ENCODE measurements at places on chromosomes 7 and 10.
A peak's percentile ranks its signal among the peaks of the same experiment; 100 is the strongest.

GRCh38 chr7:153590136-153590535, 462.1 kb upstream of the DPP6 start:
- DNase-seq, result no peak

DNA sequence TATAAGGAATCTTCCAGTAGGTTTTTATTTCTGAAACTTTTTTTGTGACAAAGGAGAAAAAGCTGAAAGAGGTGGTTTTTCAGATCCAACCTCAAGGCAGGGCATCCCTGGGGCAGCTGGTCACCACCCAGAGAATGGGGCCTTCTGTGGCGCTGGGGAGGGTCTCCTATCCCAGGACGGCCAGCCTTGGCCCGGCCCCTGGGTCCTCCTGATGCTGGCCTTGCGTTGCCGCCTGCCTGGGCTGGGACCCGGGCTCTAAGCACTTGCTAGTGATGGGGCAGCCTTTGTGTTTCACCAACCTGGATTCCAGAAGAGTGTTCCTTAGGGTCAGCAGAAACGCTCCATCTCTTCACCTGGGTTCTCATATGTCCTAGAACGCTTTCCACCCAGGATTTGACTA, 16.3 kb downstream of the SHH start:
- DNase-seq, result no peak

DNA sequence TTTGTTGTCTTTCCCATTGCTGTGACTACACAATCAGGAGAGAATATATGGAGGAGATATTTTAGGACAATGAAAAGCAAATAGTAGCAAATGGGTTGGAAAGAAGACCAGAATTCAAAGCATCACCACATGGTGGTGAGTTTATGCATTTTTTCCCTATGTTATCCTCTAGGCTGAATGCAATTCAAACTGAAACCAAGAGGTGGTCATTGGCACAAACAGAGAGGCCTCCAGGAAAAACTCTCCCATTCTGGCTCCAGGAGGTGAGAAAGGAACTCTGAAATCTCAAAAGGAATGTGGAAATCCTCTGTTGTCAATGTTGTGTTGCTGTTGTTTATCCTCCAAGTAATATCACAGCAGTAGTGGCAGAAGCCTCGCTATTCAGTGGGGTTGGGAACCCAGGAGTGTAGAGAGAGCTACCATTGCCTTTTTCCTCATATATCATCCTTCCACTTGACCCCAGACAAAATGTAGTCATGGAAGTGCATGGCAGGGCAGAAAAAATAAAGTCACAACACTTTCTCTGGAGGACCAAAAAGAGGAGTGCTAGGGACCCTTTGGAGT, 819.1 kb downstream of the GRID1 start:
- no peak for DNase-seq

DNA sequence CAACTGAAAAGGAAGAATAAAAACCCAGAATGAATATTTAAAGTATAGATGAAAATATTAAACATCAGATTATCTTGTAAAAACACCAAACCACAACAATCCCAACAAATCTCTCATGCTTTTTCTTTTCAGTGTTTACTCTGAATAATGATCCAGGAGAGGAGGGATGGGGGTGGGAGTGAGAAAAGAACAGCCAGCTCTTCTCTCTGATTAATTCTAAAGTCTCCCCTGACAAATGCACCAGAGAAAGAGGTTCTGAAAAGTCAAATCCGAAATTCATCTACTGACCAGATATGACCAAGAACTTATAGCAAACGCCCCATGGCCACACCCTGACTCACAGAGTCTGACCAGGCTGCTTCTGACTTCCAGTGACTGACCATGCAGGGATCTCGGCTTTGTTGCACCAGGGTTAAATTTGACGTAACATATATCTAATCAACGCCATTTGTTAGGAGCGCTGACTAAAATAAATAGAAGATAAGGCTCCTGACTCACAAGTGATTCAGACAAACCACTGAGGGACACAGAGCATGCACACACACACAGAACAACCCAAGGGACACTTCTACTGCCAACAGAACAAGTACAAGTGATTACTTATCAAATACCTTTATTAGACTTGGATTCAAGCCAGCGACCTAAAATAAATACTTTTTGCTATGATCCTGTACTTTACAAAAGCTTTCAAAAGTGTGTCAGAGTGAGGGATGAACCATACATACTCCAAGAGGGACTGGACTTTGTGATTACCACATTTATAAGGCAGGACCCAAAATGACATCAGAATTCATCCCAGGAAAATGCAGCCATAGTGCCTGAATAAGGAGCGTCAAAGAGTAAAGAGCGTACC, 9.3 kb upstream of the SPOCK2 start:
- no peak for DNase-seq

- DNase-seq, result peak; percentile 95
Measured at GRCh38 chr7:74479961-74480829, 26.5 kb downstream of the GTF2IRD1 start.

- DNase-seq, result no peak
Measured at GRCh38 chr7:39379416-39379815, 186.8 kb upstream of the YAE1 start.

DNA sequence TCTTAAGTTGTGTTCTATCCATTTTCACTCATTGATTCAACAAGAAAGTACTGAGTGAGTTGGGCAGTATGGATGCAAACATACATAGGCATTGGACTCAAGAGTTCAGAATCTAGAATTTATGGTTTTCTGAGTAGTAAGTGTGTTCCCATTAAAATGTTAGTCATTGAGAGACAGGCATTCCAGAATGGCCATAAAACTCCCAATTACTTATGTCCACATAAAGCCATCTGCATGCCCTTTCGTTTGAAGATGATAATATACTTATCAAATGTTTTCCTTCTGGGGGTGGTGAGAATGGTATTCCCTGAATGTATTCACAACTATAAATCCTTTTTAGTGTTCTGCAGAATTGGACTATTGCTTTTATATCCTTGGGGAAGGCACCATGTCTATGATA, 131.6 kb downstream of the CD36 start:
- DNase-seq, result no peak

- DNase-seq, result no peak
Measured at GRCh38 chr7:92973293-92973731, 136.9 kb upstream of the CDK6 start.

DNA sequence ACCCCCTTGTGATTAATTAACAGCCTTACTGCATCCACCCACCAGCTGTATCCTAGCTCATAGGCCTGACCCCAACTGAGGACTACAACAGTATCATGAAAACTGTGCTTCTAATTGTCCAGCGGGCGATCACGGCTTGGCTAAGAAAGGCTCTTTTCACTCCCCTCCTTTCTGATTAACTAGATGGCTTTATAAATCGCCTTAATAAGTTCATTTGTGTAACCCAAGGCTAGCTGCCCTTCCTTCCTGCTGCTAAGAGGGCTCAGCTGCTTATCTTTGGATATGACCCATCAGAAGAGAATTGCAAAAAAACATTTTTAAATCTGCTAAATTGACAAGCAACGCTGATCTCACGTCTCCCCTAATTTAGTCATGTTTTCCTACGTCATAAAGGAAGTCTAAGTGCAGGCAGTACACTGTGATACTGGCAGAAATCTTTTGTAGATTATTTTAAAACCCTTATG, 163.0 kb upstream of the LAMB4 start:
- DNase-seq, result peak; percentile 38

- no peak for DNase-seq
Measured at GRCh38 chr7:80097756-80098155, 36.9 kb upstream of the GNAI1 start.

- no peak for DNase-seq
Measured at GRCh38 chr7:117666031-117666430, 186.2 kb downstream of the CFTR start.

DNA sequence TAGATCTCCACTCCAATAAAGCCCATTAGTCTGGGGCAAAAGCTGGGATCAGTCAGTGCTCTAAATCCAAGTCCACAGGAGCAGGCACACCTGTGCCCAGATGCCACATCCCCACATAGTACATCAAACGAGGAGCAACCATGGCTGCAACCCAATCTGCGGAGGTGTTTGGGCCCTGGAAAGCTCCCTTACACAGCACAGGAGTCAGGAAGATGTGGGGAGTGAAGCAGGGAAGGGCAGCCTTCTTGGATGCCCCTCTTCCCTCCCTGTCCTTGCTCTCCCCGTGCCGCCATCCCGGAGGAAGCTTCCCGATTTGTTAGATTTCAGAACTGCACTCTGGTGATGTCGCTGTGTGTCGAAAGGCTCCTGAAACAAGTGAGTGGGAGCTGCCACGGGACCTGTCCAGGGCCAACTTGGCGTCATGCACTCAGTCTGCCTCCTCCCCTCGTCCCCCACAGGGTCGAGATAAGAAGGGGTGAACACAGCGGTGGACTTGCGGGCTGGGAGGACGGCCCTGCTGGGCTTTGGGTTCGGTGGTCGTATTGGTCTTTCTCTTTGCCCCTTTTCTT, 230.6 kb upstream of the GRB10 start:
- DNase-seq, result no peak

- DNase-seq, result no peak
Measured at GRCh38 chr10:87974769-87975168, 111.3 kb downstream of the PTEN start.

- no peak for DNase-seq
Measured at GRCh38 chr10:43846187-43846680, 197.6 kb upstream of the ZNF32 start.

DNA sequence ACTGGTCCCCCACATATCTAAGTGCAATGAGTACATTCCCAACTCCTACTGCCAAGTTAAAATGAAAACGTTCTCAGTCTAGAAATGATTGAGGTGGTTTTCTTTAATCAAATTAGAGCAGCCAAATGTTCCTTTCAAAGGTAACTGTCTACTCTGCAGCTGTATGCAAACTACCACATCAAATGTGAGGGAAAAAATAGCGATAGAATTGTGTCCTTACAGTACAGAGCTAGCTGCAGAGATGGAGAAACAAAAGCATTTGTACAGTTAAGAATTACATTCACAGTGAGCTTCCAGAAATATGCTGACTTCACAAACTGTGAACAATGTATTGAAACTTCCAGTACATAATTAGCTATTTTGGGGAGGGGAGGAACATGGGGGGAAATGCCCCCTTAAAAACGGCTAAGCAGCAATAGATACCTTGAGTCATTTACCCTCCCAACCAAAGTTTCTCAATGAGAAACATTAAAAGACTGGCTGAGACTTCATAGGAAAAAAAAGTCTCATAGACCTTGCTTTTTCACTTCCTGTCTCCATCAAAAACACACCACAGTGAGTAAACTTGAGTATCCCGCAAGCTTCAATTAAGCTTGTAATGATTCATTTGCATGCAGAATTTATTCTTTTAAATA, 22.9 kb downstream of the CDK6 start:
- DNase-seq, result no peak

- DNase-seq, result no peak
Measured at GRCh38 chr7:117587931-117588330, 108.1 kb downstream of the CFTR start.

- DNase-seq, result no peak
Measured at GRCh38 chr7:55369427-55370400, 4.6 kb downstream of the LANCL2 start.

DNA sequence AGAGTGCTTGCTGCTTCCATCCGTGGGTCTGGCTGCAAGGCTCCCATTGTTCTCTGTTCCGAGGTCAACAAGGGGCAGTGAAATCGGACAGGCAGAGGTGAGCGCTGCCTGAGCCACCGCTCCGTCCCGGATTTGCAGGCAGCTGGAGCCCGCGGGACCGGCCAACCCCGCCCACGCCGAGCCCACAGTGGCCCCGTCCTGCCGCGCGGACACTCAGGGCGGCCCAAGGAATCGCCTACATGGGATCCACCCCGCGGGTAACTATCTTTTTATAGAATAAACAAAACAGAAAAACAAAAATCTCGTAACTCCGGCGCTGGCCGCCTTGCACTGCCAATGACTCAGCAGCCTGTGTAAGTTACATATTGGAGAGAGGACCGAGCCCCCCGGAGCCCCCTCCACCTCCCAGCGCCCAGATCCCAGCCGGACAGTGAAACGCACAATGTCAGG, 1.9 kb downstream of the BNIP3 start:
- DNase-seq, result no peak

DNA sequence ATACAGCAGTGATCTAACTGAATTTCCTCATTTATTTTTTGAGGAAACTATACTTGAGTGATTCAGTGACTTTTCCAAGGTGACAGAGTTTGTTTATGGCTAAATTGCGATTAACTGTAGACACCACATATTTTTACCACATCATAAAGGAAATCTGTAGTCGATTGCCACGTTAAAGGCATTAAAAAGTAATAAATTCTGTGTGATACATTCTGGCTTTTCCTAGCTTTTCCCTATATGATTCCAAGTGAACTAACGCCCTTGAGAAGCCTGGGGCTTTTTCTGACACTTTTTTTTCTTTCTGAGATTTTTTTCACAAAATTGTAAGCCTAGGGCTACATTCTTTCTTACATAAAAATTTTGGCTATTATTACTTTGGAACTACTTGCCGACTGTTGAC, 266.9 kb downstream of the BICC1 start:
- DNase-seq, result no peak

DNA sequence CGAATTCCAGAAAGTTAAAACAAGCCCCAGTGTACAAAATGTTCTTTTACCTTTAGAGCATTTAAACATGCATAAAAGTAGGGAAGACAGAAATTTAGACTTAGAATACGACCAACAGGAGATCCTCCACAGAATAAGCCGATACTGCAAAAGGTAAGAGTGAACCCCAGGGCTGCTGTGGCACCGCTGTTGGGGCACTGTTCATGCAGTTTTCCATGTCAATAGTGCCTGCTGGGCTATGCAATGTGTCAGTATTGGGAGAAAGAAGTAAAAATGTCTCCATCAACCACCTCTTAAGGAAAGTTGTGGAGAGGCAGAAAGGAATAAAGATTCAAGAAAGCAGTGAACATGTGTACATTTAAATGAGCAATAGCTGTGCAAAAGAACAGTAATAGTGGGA, 326.5 kb upstream of the SEMA3C start:
- no peak for DNase-seq

- no peak for DNase-seq
Measured at GRCh38 chr7:155843426-155844018, 31.3 kb upstream of the SHH start.

DNA sequence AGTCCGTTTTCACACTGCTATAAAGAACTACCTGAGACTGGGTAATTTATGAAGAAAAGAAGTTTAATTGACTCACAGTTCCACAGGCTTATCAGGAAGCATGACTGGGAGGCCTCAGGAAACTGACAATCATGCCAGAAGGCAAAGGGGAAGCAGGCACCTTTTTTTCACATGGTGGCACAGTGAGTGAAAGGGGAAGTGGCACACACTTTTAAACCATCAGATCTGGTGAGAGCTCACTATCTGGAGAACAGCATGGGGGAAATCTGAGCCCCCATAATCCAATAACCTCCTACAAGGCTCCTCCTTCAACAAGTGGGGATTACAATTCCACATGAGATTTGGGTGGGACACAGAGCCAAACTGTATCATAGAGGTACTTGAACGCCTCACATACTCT, 30.0 kb downstream of the AGR3 start:
- no peak for DNase-seq

DNA sequence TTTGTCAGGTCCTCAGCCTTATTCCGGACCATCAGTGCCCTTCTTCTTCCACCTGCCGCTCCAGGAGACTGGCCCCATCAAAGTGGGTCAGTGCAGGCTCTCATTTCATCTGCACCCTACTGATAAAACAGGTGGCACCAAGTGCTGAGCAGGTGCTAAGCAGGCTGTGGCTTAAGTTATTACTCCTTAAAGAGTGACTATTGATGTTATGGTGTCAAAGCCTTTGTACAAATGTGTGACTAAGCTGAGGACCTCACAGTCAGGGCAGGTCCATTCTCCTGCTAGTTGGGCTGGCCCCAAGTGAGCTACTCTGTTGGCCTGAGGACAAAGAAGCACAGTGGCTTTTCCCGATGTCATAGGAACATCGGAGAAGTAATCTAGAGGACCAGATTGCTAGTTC, 11.2 kb upstream of the CALD1 start:
- no peak for DNase-seq
